Stimulated activated naive CD8-positive, alpha-beta T cell treated with anti-CD3 and anti-CD28 coated beads, Interleukin-15, Interleukin-2, amounts not matched to agents 100 U/mL and 50 U/mL, for 24 hours (primary cell): ENCODE measurements at places on chromosomes 7 and 10.

- DNase-seq, result no peak
These were observed 97.1 kb downstream of the VOPP1 start for GRCh38 chr7:55474944-55475854.

DNA sequence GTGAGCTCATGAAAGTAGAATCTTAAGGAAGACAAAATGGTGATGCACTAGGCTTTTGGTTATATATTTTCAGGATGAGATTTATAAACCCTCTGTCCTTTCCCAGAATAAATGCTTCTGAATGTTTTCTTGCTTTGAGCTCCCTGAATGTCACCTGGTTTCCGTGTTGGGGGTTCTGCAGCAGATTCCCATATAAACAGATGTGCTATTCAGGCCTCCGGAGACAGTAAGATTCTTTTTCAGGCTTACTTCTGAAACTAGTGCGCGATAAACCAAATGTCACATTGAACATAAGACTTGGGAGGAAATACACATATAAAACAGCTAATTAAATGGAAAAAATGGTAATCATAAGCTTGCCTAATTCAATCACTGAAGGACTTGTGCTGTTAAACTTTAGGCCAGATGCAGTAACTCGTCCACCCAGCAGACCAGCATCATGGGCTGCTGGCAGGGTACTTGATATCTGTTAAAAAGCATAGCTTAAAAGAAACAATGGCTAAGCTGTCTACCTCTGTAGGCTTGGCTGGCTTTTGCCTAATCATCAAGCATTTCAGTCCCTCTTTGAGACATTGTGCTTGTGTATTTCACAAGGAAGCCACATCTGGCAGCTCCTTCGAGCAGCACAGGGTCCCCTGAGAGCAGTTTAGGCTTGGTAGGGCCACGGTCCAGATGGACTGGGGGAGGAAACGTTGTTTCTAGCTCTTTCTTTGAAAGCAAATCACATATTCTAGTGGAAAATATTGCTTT, 281.2 kb upstream of the KIAA1217 start:
- DNase-seq, result no peak

- DNase-seq, result no peak
These were observed 71.2 kb upstream of the LRRC18 start for GRCh38 chr10:49010865-49011264.

GRCh38 chr7:134954197-134955082, 31.9 kb upstream of the AGBL3 start:
- DNase-seq, result no peak

GRCh38 chr7:141071260-141071854, 2.5 kb upstream of the TMEM178B start:
- peak; percentile 60 for DNase-seq

DNA sequence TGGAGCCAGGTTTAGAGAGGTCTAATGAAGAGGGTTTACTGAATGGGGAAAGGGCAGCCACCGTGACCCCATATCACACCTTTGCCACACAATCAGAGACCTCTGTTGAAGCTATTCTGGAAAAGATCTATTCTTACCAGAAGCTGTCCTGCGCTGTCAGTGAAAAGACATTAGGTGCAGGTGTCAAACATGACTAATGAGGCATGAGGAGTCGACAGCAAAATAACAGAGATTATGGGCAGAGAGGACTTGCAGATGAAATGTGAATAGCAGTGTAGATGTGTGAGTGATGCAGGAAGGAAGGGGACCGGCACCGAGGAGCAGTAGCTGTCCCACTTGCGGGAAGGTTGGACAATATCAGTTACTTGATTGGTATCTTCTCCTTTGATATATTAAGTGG, 627.7 kb upstream of the GALNT17 start:
- no peak for DNase-seq

DNA sequence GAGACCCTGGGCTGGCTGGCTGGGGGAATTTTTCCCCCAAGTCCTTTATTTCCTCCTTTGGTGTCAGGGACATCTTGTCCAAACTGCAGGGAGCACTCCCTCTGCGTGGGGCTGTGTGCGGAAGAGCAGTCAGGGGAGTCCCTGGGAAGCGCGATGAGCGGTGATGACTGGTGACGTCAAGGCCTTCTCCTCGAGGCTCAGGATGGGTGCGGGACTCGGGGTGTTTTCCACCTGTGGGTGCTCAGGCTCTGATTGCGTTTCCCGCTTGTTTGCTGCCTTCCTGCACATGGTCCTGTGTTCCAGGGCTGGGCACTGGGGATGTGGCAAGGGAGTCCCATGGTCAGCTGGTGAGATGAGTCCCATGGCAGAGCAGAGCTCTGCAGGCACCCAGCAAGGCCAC, 101.2 kb downstream of the DOCK1 start:
- no peak for DNase-seq

DNA sequence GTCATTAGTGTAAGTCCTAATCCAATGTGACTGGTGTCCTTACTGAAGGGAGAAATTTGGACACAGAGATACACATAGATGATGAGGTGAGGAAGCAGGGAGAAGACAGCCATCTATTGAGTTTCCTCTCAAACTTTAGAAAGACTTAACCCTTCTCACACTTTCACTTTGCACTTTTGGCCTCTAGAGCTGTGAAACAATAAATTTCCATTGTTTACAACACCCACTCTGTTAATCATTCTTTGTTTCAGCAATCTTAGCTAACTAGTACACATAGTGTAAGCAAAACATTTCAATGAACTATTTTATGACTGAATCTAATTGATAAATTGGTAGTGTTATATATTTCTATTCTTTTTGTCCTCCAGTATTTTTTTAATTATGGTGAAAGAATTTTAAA, 1092.8 kb upstream of the POT1 start:
- DNase-seq, result no peak

GRCh38 chr10:1374511-1375345, 318.5 kb downstream of the WDR37 start:
- no peak for DNase-seq

DNA sequence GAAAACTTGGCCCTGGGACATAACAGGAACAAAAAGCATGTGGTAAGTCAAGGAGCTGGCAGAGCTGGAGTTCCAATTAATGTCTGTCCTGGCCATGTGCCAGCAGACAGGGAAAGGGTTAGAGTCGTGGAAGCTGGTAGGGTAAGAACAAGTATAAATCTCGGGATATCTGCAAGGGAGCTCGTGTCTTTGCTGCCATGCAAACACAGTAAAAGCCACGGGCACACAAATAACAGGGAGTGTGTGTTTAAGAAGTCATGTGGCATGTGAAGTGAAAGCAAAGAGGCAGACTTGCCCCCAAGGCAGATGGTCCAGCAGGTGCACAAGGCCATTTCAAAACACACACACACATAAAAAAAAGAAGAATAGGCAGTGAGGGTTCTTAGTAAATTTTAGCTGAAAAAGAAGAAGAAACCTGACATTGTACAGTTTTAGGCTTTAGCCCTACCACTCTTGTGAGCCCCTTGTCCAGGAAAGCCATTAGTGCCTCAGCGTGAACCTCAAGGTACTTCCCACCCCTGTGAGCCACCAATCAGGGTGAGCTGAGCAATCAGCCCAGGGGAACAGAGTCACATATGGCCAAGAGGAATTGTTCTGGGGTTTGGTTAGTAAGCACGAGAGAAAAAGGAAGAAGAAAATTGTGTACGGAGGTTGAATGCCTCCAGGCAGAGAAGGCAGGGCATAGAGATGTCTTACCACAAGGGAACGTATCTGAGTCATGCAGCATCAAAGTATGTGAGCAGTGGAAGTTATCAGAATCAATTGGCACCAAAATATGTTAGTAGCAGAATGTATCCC, 32.8 kb upstream of the ARHGAP12 start:
- peak; percentile 22 for DNase-seq

DNA sequence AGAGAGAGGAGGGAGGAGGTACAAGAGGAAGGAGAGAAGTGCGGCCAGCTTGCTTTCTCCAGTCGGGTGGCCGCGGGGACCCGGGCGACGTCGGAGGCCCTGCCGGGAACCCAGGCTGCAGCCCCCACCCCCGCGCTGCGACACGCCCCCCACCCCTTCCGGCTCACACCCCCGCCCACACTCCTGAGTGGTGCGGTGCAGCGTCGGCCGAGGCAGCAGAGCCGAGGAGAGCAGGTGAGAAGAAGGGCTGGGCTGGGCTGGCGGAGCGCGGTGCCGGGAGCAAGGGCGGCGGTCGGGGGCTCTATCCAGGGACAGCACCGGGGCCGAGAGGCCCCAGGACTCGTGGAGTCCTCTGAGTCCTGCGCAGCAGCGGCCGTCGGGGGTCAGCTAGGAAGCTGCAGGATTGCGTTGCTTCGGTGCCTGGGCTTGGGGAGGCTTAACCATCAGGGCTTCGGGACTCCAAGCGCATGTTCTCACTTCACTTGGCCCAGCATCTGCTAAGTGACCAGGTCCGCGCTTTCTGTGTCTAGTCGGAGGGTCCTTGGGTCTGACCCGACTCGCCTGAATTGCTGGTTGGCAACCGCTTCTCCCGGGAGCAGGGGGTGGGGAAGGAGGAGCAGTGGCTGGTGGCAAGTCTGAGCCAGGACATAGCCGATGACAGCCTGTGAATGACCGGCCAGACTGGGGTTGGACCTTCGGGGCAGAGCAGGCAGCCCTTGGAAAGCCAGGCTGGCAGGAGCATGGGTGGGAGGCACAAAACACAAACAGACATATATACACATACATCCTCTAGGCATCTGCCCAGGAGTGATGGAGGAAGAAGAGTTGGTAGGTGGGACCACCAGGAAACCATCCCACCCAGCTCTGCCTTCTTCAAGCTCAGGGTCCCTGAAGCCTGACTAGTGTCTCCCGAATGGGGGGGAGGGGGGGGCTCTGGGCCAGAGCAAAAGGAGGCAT, 683 bp downstream of the CHAT start:
- DNase-seq, result no peak

GRCh38 chr10:75723319-75723980, 292.0 kb downstream of the LRMDA start:
- DNase-seq, result no peak

GRCh38 chr7:41425926-41426325, 277.0 kb downstream of the INHBA start:
- no peak for DNase-seq

DNA sequence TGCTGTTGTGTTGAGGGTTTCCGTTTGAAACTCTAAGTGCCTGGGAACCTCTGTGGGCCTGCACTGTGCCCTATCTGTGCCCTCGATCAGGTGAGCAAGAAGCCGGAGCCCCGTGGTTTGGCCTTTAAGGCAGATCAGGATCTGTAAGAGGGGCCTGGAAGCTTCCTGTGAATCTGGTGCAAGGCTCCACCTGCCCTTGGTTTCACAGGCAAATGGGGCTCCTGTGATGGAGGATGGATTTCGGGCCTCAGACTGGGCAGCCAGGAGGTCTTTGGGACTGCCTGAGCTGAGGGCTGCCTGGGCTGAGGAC, 21.6 kb downstream of the SCART1 start:
- peak; percentile 43 for DNase-seq

DNA sequence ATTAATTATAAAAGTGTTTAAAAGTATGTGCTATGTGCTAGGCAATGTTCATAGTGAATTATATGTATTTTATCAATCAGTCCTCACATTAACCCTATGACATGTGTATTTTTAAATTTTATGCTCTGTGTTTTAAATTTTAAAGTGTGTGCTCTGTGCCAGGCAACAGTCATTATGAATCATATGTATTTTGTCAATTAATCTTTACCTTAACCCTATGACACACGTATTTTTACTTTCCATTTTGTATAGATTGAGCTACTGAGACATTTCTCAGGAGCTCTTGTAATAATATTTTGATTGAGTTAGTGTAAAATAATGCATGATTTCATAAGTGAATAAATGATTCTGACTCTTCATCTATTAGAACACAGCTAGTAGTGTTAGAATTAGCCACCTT, 117.8 kb downstream of the THSD7A start:
- DNase-seq, result no peak

DNA sequence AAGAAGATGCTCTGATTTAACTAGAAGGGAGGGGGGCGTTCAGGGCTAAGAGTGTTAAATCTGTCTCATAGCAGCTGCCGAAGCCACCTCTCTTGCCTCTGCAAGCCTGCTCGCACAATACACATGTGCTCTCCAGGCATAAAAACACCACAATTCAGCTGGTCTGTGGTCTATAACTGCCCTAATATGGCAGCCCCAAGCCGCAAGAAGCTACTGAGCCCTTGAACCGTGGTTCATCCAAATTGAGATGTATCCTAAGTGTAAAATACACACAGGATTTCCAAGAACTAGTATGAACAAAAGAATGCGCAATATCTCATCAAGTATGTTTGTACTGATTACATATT, 70.8 kb upstream of the FGFR2 start:
- no peak for DNase-seq

DNA sequence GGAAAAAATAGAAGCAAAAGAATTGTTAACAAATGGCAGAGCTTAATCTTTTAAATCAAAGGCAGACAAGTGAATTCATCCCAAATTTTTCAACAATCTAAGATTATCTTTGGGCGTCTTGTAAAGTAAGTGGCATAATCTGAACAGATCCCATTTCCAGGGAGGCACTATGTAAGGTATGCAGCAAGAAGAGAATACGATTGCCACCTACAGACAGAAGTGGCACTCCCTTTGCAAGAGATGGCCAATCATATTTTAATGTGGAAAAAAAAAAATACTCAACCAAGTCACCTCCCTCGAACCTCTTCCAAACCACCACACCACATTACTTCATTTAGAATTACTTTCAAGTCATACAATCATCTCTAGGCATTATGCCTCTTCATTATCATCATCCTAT, 4.0 kb downstream of the GFRA1 start:
- no peak for DNase-seq

DNA sequence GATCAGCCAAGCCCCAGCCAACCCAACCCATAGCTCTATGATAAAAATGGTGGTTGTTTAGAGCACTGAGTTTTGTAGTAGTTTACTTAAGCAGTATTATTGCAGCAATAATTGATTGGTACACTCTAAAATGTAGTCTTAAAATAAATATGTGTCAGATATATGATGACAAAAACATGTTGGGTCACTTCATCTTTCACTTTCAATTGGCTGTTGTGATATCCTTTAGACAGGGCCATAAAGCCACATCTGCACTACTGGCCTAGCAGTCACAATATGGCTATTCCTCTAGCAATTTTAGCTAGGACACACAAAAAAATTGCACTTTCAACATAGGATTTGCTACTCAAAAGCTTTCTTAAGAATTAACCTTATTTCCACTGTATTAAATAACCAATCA, 5.9 kb upstream of the CAV1 start:
- no peak for DNase-seq

- peak; percentile 56 for DNase-seq
These were observed 76.1 kb upstream of the ZEB1 start for GRCh38 chr10:31242902-31243301.

DNA sequence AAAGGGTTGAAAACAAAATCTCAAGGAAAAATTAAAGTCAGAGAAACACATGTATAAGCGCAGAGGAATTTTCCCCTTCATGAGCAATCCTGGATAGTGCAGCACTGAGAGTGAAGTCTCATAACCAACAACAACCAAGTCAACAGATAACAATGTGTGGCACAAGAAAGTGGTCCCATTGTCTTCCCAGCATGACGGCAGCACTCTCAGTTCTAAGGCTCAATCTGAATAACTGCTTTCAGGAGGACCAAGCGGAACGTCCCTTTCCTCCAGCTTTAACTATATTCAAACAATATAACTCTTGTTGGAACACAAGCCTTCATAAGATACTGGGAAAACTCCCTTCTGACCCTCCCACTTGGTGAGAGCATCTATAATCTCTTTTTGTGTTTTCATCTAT, 137.9 kb downstream of the RAPGEF5 start:
- DNase-seq, result no peak

- DNase-seq, result no peak
These were observed 111.2 kb upstream of the TMEM72 start for GRCh38 chr10:44799966-44800365.
